ENCODE measurements at places on chromosomes 7 and 10.
A peak's percentile ranks its signal among the peaks of the same experiment; 100 is the strongest.

DNA sequence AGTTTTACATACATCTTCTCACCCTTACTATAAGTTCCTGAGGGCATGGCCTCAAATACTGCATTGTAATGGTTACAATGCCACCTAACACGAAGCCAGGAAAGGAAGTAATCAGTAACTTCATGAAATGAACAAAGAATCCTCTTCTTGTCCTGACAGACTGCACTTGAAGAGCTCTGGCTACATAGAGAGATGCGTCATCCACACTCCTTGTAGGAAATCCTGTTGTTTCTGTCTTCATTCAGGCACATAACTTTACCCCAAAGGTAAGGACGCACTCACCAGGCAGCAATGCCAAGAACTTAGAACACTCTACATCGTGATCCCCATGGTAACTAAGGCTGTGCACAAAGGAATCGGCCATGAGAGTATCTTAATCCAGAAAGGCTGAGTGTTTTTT lies 80.3 kb upstream of the ARID5B start:
- no peak for DNase-seq

GRCh38 chr10:101772017-101772894 lies 3.7 kb downstream of the FGF8 start:
- no peak for DNase-seq

- no peak for DNase-seq
These were observed 9.7 kb upstream of the ADAMTS14 start for GRCh38 chr10:70662362-70663220.

DNA sequence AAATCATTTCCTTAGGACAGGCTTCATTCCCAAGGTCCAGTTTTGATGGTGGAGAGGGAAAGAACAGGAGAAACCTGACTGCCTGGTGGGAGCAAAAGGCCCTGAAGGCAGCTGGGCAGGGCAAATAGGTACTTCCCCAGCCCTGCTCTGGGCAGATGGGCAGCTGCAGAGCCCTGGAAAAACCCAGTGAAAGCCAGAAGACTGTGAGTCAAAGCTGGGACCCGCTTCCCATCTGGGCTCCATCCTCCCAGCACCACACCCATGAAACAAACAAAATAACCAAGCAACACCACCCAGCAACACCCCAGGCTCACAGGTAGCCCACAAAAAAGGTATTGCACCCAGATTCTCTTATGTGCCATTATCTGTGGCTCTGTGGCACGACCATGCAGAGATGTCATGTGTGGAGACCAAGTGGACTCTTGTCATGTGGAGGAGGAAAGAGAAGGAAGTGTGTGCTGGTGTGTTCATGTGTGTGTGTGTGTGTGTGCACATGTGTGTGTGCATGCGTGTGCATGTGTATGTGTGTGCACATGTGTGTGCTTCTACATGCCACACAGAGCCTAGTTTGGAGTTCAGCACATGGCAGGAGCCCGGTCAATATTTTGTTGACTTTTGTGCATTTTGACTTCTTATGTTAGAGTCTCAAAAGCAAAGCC lies 9.8 kb downstream of the CLRN3 start:
- no peak for DNase-seq

DNA sequence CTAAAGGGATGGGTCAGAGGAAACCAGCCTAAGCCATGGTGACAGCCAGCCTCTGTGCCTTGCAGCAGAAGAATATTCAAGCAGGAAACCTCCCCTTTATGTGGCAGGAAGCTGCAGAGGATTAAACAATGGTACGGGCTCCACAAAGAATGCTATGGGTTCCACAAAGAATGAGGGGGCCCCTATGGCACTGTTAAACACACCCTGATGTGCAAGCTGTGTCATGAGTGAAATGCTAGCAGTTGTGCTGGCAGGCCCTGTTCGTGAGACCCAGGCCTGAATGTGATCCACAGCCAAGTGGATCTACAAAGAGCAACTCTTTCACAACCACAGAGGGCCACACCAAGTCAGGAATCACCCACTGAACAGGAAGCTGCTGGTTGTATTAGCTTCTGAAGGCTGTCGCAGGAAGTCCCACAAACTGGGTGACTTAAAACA lies 68.9 kb downstream of the MYOF start:
- DNase-seq, result no peak

- no peak for DNase-seq
These were observed 7.3 kb downstream of the PDK4 start for GRCh38 chr7:95589031-95589430.

DNA sequence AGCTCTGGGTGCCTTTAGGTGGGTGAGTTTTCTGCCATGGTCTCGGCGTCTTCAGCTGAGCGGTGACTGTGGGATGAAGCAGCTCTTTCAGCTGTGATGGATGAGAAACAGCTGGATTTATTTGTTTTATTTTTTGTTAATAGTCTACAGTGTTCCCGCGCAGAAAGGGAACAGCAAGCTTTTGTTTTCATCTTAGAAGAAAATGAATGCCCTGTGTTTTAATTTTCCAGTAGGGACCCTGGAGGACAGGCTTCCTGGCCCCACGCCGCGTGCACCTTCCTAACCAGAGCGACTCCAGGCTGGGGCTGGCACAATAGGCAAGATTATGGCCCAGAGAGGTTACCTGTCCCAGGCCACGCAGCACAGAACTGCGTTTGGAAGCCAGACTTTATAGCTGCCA lies 57.6 kb downstream of the GTF2IRD1 start:
- DNase-seq, result no peak

DNA sequence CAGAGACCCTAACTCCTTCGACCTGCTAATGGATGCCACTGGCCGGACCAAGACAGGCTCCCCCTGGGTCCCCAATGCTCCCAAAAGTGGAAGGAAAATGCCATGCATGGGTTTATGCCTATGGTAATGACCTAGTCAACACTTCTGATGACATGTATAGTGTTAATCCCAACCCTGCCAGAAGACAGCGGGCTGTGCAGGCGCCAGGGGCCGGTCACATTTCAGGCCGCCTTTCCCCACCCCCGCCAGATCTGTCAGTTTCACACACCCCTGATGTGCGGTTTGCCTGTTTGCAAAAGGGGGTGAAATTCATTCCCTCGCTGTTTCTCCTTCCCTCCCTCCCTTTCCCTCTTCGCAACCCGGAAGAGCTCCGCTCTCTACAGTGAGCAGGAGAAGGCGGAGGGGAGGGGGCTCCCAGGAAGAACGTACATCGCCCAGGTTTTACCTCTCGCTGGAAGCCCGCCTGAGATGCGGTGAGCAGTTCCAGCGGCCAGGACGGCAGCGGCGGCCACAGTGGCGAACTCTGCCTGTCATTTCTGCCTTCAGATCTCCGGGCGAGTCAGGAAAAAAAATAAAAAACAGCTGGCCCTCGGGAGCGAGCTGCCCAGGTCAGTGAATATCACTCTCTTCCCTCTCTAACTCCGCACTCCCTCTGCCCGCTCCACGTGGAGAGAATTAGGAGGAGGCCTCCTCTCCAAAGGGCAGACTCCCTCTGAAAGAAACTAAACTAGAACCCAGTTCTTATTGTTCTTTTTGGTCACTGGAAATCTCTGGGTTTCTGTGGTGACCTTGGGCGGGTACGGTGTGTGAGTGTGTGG lies 9.4 kb upstream of the GATA3 start:
- DNase-seq, result no peak

DNA sequence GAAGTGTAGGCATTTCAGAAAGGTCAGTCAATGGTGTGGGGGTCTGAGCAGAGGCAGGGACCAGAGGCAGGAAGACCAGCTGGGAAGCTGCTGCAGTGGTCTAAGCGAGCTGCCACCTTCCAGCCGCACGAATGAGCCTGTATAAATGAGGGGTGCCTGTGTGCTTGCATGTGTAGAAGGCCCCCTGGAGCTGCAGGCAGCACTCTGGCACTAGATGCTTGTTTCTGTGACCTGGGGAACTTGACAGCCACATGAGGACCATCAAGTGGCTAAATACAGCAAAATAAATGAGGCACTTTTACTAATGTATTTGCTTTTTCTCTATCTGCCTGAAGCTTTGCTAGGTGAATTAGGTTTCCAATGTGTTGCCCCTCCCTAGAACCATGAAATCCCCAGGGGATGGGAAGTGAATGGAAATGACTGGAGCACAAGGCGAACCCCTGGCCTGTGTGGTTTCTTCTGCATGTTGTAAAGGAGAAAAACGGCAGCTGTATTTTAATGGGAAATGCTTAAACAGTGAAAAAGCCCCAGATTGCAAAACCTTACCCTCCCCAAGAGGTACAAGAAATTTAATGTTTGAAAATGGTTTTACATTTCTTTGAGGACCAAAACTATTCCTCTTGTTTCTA lies 57.7 kb downstream of the PYROXD2 start:
- DNase-seq, result no peak

- DNase-seq, result no peak
These were observed 48.1 kb downstream of the FAM241B start for GRCh38 chr10:69677985-69678654.

GRCh38 chr7:99019523-99020412 lies 124.1 kb downstream of the SMURF1 start:
- no peak for DNase-seq

DNA sequence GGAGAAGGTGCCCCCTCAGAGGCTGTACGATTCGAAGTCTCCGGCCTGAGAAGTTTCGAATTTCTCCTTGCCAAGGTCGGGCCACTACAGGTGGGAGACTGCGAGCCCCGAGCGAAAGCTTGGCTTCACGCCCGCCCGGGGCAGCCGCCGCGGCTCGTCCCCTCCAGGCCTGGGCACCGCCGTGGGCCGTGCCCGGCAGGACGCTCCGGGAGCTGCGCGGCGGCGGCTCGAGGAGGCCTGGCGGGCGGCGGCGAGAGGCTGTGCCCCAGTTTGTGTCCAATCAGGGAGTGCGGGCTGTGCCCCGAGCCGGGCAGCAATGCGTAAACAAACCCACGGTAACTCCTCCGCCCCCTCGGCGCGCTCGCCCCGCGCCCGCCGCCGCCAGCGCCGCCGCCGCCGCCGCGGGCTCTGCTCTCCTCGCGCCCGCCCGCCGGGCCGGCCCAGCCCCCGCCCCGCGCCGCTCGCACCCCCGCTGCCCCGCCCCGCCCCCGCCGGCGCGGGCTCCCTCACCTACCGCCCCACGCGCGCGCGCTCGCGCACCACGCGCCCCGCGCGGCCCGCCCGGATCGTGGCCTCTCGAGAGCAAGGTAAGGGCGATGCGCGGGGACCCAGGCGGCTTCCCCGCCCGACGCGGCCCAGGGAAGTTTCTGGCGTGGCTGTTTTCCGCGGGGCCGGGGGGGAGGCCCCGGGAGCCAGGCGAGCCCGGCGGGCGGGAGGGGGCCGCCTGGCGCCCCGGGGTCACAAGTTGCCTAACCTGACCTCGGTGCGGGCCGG lies 57.8 kb upstream of the PCGF5 start:
- peak; percentile 37 for DNase-seq

DNA sequence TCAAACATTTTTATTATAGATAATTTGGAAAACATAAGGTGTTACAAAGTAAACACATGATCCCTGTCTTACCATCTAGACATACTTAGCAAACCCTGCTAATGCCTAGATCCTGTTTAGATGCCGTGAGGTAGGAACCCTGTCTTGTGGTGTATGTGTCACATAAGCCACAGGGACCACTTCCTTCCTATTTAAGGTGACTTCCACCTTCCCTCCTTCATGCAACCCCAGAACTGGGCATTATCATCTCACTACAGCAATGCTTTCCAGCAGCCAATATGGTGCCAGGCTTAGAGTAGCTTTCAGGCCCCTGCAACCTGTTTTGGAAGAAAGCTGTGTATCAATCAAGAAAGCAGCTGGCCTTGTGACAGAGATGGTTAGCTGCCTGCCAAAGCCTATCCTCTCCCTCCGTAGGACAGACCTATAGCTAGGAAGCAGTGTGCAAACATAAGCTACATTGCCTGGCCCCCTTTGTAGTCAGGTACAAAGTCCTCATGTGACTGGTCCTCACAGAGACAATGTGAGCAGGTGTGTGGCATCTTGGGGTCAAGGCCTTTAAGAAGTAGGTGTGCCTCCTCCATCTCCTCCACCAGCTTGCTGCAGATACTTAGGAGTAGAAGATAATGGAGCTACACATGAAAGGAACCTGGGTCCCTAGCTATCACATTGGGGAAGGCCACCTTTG lies 146.8 kb downstream of the SPAG6 start:
- no peak for DNase-seq

DNA sequence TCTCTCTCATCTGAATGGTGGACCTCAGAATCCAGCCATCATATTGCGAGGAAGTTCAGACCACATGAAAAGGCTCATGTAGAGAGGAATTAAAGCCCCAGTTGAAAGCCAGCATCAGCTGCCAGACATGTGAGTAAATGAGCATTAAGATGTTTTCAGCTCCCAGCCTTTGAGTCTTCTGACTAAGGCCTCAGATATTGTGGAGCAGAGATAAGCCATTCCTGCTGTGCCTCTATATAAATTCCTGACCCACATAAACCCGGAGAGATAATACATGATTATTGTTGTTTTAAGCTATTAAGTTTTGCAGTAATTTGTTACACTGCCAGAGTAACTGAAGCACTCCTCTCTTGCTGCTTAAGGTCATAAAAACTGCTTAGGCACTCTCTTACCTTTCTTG lies 14.6 kb downstream of the FAM149B1 start:
- no peak for DNase-seq

DNA sequence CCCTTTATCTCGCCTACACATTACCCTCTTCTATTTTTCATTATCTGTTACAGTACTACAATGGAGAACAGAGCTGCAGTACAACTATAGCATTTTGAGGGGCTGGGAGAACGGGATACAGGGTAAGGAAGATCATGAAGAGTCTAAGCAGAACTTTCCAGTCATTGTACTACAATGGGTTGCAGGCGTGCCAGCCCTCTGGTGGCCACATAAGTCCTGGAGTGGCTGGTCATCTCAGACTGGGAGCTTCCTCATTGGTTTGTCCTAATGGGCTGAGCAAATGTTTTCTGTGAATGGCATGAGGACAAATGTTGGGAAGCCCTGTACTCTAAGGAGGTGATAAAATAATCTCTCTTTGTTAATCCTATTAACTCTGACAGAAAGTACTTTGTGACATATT lies 33.0 kb downstream of the TMEM106B start:
- DNase-seq, result no peak

Measured in left renal cortex interstitium (tissue), 4 donors.